ENCODE measurements at places on chromosomes 2 and 18.

DNA sequence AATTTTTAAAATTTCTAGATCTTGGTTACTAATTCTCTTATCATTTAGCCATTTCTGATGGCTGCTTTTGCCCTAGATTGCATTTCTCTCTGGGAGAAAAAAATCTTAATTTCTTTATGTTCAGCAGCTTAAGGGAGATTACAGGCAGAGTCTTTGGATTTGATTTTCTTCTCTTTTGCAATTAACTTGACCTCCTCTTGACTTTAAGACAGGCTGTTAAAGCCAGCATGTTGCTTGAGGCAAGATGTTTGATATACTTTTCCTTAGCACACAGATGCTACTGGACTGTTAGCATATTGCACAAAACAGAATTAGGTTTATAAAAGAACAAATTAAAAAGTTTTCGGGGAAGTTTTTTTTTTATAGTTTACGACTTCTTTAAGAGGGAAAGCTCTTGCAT lies 50.0 kb downstream of the XRCC5 start:
- H3K27me3 ChIP-seq = no peaks in the 10 kb centered on the region
- no peaks in the 10 kb centered on the region for H3K4me1 ChIP-seq
- H3K4me3 ChIP-seq = no peak overlapping the region
- DNase-seq = no peak
- H3K27ac ChIP-seq = no peak overlapping the region
- peaks cover 54% of the 10 kb centered on the region for H3K36me3 ChIP-seq

GRCh38 chr2:189849550-189849949 lies 65.3 kb downstream of the PMS1 start:
- H3K27ac ChIP-seq = no peak overlapping the region
- H3K27me3 ChIP-seq = no peaks in the 10 kb centered on the region
- no peak for DNase-seq
- H3K36me3 ChIP-seq = peaks cover 3% of the 10 kb centered on the region
- no peaks in the 10 kb centered on the region for H3K4me1 ChIP-seq

GRCh38 chr2:133825778-133826177 lies 257.5 kb upstream of the NCKAP5 start:
- H3K27ac ChIP-seq = no peak overlapping the region
- H3K36me3 ChIP-seq = no peaks in the 10 kb centered on the region
- no peaks in the 10 kb centered on the region for H3K27me3 ChIP-seq

- H3K4me3 ChIP-seq = no peak overlapping the region
- DNase-seq = no peak
- H3K27ac ChIP-seq = no peak overlapping the region
- no peaks in the 10 kb centered on the region for H3K36me3 ChIP-seq
- H3K4me1 ChIP-seq = no peaks in the 10 kb centered on the region
- no peaks in the 10 kb centered on the region for H3K27me3 ChIP-seq
Observed at GRCh38 chr18:66729442-66730239, 125.8 kb upstream of the CDH19 start.

DNA sequence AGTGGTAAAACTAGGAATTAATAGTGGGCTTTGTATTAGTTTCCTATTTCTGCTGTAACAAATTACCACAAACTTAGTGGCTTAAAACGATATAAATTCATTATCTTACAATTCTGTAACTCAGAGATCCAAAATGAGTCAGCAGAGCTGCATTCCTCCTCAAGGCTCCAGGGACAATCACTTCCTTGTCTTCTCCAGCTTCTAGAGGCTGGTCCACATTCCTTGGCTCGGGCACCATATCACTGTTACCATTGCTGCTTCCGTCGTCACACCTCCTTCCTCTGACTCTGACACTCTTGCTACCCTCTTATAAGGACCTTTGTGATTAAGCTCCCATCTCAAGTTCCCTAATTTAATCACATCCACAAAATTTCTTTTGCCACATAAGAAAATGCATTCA lies 567.8 kb upstream of the KLHL29 start:
- no peaks in the 10 kb centered on the region for H3K36me3 ChIP-seq
- H3K27me3 ChIP-seq = no peaks in the 10 kb centered on the region
- H3K27ac ChIP-seq = no peak overlapping the region
- no peaks in the 10 kb centered on the region for H3K4me1 ChIP-seq
- no peak for DNase-seq
- no peak overlapping the region for H3K4me3 ChIP-seq

GRCh38 chr2:229810786-229811185 lies 96.4 kb upstream of the DNER start:
- no peaks in the 10 kb centered on the region for H3K27me3 ChIP-seq
- no peak overlapping the region for H3K27ac ChIP-seq
- no peaks in the 10 kb centered on the region for H3K4me1 ChIP-seq
- H3K4me3 ChIP-seq = no peak overlapping the region
- no peak for DNase-seq
- peaks cover 52% of the 10 kb centered on the region for H3K36me3 ChIP-seq

DNA sequence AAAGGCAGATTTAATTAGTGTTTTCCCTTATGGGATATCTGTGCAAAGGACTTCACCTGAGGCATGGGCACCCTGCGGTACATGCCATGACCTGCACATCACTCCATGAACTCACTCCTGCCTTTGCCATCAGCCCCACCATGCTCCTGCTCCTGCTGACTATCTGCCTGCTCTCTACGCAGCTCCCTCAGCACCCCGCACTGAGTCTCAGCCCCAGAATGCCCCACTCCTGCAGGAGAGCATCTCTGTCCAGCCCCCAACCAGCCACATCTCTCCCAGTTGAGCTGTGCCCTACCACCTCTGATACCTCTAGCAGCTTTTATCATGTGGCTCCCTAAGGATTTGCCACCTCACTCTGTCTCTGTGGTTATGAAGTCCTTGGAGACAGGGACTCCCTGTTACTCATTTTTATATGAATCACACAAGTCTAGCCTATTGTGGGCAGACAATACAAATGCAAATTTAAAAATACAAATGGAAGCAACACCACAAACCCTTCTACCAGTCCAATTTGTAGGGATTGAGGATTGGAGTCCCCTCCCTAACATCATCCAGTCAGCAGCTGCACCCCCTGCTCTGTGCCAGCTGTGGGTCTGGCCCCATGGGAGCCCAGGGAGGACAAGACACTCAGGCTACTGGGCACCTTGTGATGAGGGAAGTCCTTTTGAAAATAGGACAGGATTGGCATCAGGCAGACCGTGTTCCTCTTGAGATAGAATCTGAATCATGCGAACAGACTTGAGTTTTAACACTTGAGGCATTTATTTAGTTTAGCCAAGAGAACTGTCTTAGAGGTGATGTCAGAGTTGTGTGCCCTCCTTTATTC lies 689.6 kb upstream of the HS6ST1 start:
- no peak overlapping the region for H3K27ac ChIP-seq
- H3K4me3 ChIP-seq = no peak overlapping the region
- H3K36me3 ChIP-seq = no peaks in the 10 kb centered on the region

- H3K4me1 ChIP-seq = no peaks in the 10 kb centered on the region
- H3K27ac ChIP-seq = no peak overlapping the region
- H3K36me3 ChIP-seq = no peaks in the 10 kb centered on the region
- H3K4me3 ChIP-seq = no peak overlapping the region
Observed at GRCh38 chr18:8943900-8944870, 158.3 kb upstream of the NDUFV2 start.

- no peak for DNase-seq
- no peaks in the 10 kb centered on the region for H3K4me1 ChIP-seq
- H3K4me3 ChIP-seq = no peak overlapping the region
- H3K36me3 ChIP-seq = no peaks in the 10 kb centered on the region
- H3K27ac ChIP-seq = no peak overlapping the region
Observed at GRCh38 chr2:170267071-170267470, 89.1 kb downstream of the MYO3B start.

DNA sequence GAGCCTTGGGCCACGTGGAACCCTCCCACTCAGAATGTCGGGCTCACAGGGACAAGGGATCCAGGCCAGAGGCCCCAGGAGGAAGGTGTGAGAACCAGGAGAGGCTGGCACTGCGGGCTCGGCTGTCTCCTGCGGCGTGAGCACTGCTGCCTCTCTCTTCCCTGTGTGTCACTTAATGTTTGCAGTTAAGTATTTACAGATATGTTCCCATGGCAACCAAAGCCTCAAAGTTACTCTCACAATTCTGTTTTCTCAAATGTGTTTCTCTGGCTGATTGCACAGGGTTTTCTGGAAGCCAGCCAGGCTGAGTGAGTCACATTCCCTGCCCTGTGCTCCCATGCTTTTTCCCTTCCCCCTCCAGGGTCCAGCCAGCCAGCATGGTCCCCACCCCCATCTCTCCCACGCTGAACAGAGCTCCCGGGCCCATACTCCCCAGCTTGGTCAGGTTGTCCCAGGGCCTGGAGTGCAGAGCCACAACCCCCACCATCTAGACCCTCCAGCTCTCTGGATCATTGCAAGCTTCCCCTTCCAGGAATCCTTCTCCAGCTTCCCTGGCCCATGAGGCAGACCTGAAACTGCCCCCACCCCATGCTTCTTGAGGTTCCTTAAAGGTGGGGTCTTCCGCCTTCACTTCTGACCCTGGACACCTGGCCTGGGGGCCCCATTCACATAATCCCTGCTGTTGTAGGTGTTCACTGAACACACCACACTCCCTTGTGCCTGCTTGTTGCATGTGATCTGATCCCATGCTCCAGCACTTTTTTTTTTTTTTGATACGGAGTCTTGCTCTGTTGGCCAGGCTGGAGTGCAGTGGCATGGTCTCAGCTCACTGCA lies 265.9 kb downstream of the CELF4 start:
- H3K27ac ChIP-seq = no peak overlapping the region
- no peaks in the 10 kb centered on the region for H3K36me3 ChIP-seq
- no peaks in the 10 kb centered on the region for H3K27me3 ChIP-seq

- H3K27ac ChIP-seq = peak within 1 kb of the TSS; percentile 57
- H3K36me3 ChIP-seq = no peaks in the 10 kb centered on the region
- peaks cover 48% of the 10 kb centered on the region for H3K27me3 ChIP-seq
- peaks cover 32% of the 10 kb centered on the region for H3K4me1 ChIP-seq
Observed at GRCh38 chr2:170715062-170715931, at the start of gene SP5. TSS of gene SP5 (plus strand) at chr2:170715337. CDS start at chr2:170715513, 176 bp downstream.

GRCh38 chr18:26909599-26910290 lies 44.2 kb upstream of the AQP4 start:
- DNase-seq = no peak
- H3K27me3 ChIP-seq = no peaks in the 10 kb centered on the region
- H3K4me3 ChIP-seq = no peak overlapping the region
- H3K27ac ChIP-seq = no peak overlapping the region
- no peaks in the 10 kb centered on the region for H3K36me3 ChIP-seq

GRCh38 chr2:204201507-204201906 lies 264.9 kb downstream of the ICOS start:
- DNase-seq = no peak
- no peaks in the 10 kb centered on the region for H3K27me3 ChIP-seq
- no peaks in the 10 kb centered on the region for H3K36me3 ChIP-seq
- no peaks in the 10 kb centered on the region for H3K4me1 ChIP-seq
- no peak overlapping the region for H3K4me3 ChIP-seq

- H3K4me1 ChIP-seq = no peaks in the 10 kb centered on the region
- no peaks in the 10 kb centered on the region for H3K36me3 ChIP-seq
Observed at GRCh38 chr2:227799202-227799601, 14.4 kb upstream of the CCL20 start.

DNA sequence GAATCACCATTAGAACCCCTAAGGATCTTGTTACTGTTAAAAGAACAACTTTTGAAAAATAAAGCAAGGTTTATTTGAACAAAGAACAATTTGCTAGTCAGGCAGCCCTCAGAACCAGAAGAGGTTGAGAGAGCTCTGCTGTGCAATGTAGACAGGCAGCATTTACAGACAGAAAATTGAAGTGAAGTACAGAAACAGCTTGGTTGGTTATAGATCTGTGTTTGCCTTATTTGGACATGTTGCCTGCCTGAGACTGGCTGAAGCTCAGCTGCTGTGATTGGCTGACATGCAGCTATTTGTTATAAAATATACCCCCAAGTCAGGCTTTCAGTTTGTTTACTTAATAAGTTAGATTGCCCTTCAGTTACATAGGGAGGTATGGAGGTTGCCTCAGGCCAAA lies 12.5 kb downstream of the MSTN start:
- H3K27me3 ChIP-seq = no peaks in the 10 kb centered on the region
- no peak for DNase-seq
- H3K4me3 ChIP-seq = no peak overlapping the region
- no peaks in the 10 kb centered on the region for H3K4me1 ChIP-seq
- H3K36me3 ChIP-seq = no peaks in the 10 kb centered on the region

- no peak for DNase-seq
- H3K27me3 ChIP-seq = no peaks in the 10 kb centered on the region
- no peaks in the 10 kb centered on the region for H3K4me1 ChIP-seq
- no peak overlapping the region for H3K4me3 ChIP-seq
- H3K36me3 ChIP-seq = no peaks in the 10 kb centered on the region
Observed at GRCh38 chr2:14944562-14945346, 312.2 kb downstream of the LRATD1 start.

DNA sequence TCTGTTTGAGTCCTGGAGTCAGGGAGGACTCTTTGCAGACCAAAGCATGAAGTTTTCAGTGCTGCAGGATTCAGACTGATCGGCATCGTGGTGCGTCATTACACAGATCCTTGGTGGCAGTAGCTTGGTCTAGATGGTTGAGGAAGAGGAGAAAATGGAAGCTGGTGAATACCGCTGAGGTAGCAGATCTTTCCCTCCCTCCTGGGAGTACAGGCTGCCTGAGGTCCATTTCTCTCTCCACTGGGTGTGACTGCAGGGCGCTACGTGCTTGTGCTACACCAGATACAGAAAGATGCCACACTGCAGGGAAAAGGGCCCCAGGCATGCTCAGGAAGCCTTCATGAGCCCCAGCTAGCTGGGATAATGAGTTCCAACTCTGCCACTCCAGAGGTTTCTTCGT lies 3.3 kb upstream of the CNDP1 start:
- no peak for DNase-seq
- no peaks in the 10 kb centered on the region for H3K27me3 ChIP-seq
- H3K4me3 ChIP-seq = no peak overlapping the region
- H3K27ac ChIP-seq = no peak overlapping the region
- H3K4me1 ChIP-seq = no peaks in the 10 kb centered on the region

DNA sequence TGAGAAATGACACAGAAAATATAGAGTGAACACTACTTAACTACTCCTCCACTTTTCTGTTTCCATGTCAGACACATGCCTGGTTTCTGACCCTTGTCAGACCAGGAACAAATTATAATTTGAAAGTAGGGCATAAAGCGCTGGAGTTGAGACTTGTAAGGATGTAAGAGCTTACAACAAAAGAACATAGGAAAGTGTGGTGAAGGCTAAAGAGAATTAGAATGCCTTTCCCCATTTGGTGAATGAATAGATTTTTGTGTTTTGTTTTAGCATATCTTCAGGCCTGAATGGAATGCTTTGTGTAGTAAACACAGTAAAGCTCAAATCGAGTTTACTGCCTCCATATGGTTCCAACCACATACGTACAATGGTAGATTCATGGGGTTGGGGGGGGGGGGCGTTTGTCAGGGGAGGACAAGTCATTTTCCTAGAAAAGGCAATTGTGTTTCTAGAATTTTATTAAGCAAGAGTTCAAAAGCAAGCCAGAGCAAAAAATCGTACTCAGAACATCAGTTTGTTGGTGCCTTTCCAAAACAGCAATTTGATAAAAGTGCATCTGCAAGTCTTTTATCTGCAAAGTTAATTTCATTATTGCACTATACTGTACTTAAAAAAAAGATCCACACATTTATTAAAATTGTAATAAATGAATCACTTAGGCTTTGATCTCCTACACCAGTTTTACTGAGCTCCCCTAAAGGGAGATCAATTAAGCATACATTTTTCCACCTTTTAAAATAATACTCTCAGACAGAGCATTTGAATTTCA lies 30.9 kb downstream of the NRXN1 start:
- DNase-seq = no peak
- H3K27ac ChIP-seq = no peak overlapping the region
- no peaks in the 10 kb centered on the region for H3K4me1 ChIP-seq
- H3K27me3 ChIP-seq = no peaks in the 10 kb centered on the region

GRCh38 chr2:20668451-20668850 lies 1.5 kb downstream of the GDF7 start:
- H3K36me3 ChIP-seq = no peaks in the 10 kb centered on the region
- H3K27me3 ChIP-seq = peaks cover 65% of the 10 kb centered on the region
- H3K27ac ChIP-seq = no peak overlapping the region
- DNase-seq = no peak

All from CD8-positive, alpha-beta memory T cell (primary cell).